CD4-positive, alpha-beta T cell treated with Interferon gamma for 1 hour (primary cell): ENCODE measurements at places on chromosomes 3 and 15.

- DNase-seq, result no peak
Observed at GRCh38 chr3:72301779-72302178, 516.8 kb upstream of the PROK2 start.

GRCh38 chr3:149654188-149654601, 3.6 kb downstream of the WWTR1 start:
- DNase-seq, result no peak

- no peak for DNase-seq
Observed at GRCh38 chr3:74267588-74268184, 346.8 kb downstream of the CNTN3 start.

GRCh38 chr15:99478977-99479376, 86.8 kb upstream of the MEF2A start:
- DNase-seq, result no peak

- DNase-seq, result no peak
Observed at GRCh38 chr3:51904034-51904823, 1.1 kb upstream of the IQCF1 start.

DNA sequence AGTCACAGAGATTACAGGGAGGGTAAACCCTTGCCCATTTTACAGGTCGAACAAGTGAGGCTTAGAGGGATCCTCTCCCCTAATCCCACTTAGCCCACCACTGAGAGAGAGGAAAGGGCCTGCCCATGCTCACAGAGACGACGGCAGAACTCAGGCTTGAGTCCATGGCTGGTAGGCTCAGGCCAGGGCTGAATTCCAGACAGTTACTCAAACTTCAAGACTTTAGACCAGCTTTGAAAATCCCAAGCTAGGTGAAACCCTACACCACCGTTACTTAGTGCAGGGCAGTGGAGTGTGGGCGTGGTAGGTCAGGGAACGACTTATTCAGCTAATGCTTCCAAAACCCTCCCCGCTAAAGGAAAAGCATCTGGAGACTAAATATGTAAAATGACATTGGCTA, 16.4 kb downstream of the GRIP2 start:
- no peak for DNase-seq

DNA sequence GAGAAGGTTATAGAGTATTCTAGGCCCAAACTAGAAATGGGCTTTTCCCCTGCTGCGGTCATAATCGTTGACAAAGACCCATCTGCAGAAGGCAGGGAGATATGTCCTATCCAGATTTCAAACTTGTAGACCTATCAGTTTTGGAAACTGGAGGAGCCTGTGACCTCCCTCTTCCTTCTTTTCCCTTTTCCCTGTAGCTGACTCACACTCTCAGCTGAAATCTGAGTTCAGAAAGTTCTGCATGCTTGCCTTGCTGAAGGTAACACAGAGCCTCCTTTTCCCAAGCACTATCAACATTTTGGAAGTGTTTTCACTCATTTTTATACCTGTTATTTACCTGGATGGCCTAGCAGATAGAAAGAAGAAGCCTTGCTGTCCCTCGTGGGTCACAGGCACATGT, 59.1 kb upstream of the PSMD6 start:
- no peak for DNase-seq

GRCh38 chr15:68000754-68001153, 53.4 kb upstream of the PIAS1 start:
- no peak for DNase-seq

- no peak for DNase-seq
Observed at GRCh38 chr3:37696661-37697060, 165.0 kb upstream of the CTDSPL start.

DNA sequence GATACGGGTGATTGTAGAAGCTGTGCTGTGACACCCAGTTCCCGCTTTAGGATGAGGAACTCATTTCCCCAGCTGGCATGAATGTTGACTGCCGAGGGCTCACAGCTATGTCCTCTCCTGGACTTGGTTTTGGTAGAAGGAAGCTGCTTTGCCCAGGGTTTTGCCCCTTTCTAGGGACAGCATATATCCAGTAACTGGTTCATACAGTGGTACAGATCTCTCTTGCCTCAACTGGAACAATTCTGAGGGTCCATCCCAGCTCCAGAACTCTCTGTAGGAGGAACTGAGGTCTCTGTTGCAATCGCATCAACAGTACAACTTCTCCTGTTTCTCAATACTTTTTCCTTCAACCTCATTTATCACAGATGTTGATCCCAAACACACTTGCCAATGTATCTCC, 54.5 kb upstream of the FNDC3B start:
- peak; percentile 6 for DNase-seq

DNA sequence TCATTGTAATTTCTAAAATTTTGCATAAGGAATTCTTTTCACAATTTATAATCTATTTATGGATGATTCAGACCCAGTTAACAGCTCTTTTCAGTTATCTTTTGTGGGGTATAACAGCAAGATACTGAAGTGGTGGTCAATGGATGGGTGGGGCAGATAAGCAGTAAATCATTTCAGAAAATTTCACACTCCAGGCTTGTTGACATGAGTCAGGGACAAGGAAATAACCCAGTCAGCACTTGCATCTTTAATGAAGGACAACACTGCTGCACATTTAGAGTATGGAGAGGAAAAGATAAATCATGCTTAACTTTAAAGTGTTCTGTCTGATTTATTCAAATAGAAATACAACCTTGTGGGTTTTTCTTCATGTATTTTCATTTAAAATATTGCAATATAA, 181.6 kb downstream of the ROBO1 start:
- no peak for DNase-seq

- no peak for DNase-seq
Observed at GRCh38 chr15:45734260-45734711, 99.5 kb downstream of the SQOR start.

- DNase-seq, result no peak
Observed at GRCh38 chr3:71442652-71443042, 140.9 kb downstream of the FOXP1 start.

GRCh38 chr15:78841376-78841706, 30.1 kb upstream of the ADAMTS7 start:
- DNase-seq, result no peak

DNA sequence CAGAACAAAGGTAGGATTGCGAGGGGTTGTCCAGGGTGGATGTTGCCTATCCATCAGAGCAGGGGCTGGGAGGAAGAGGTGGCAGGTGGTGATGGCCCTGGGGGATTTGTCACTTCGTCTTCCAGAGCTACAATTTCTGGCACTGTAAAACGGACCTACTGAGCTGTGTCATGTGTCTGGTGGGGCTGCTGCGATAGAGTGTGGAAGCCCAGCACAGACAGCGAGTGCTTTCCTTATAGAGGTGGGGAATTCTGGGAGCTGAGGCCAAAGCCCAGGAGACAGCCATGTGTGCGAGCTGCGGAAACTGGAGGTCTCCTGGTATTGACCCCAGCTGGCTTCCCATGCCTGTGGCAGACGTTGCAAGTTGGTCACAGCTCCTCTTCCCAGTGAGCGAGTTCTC, 61.2 kb upstream of the SEC22A start:
- no peak for DNase-seq

GRCh38 chr3:48475188-48475587, 28.7 kb downstream of the ATRIP start:
- no peak for DNase-seq

DNA sequence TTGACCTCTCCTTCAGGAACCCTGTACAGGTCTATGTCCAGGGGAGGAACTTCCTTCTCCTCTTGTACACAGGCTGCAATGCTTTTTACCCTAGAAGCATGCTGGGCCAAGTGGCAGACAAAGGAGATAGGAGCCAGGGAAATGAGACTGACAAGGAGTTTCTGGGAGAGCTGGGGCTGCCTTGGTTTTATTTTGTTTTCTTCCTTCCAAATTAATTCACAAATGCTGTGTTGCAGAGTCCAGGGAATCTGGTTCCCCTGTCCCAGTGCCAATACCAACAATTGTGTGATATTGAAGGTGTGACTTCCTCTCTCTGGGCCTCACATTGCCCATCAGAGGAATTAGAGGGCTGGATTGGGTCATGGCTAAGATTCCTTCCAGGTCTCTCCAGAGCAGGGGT, 224.8 kb upstream of the PPP2R3A start:
- DNase-seq, result no peak

- DNase-seq, result no peak
Observed at GRCh38 chr3:82587174-82587573, 825.7 kb upstream of the GBE1 start.

DNA sequence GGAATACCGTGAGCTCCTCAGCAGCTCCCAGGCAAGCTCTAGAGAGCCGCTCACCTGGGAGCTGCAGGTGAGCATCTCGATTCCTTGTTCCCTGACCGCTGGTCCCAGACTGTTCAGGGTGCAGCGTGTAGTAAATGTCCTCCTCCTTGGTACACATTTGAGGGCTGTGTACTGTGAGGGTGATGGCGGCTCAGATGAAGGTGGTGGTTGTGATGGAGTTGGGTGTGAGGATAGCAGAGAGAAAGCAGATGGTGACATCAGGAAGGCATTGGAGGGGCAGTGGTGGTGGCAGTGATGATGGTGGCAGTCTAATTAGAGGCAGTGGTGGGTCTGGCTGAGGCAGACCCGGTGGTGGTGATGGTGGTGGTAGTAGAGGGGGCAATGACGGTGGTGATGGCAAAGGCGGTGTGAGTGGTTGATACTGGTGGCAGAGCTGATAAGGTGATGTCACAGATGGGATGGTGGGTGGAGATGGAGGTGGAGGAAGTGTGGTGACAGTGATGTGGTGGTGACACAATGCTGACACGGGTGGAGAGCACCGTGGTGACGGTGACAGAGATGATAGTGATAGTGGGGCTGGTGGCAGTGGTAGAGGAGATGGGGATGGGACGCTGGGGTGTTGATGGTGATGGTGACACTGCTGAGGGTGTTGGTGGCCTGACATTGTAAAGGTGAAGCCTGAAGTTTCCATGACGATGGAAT, at the start of gene DNAJB8:
TSS of gene DNAJB8 (minus strand) at position 51 of the 702 bp plus-strand sequence. CDS start 3,645 bp downstream, outside the sequence.
- peak; percentile 25 for DNase-seq

DNA sequence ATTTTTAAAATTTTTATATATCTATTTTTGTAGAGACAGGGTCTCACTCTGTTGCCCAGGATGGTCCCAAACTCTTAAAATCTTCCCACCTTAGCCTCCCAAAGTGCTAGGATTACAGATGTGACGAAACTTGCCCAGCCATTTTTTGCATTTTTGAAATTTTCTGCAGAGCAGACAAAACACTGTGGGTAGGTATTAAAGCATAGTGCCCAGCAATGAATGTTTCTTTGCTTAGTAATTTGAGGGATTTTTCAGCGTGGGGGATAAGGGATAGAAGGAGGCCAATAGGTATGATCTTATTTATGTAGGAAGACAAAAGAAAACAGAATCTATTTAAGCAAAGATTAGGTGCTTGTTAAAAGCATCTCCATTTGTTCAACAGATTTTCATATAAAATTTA, 446.8 kb upstream of the DPH6 start:
- no peak for DNase-seq

- DNase-seq, result peak; percentile 72
Observed at GRCh38 chr15:48177766-48178647, at the start of gene MYEF2. Gene MYEF2, minus strand, starts transcription at chr15:48178295. Its CDS starts 58 bp downstream, at chr15:48178237.

DNA sequence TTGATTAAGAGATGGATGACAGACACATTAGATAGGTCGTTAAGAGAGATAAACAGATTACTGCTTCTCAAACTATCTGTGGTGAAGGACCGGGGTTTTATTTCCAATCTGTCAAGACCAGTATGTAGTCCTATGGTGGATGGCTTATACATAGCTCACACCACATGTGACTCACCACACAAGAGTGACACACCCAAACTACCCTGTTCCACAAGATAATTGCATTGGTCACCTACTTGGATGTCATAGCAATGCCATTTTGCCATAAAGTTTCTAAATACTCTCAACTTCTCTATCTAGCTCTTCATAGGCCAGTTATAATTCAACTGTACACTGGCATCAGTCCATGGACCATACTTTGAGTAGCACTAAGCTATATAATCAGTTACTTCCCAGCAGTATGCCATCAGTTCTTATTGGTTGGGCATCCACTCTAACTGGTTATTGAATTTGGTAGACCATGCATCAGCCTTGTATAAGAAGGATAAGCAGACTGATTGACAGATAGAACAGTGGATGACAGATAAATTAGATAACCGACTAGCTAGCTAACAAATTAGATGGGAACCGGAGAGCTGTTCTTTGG, 11.6 kb downstream of the WWTR1 start:
- DNase-seq, result no peak

- DNase-seq, result no peak
Observed at GRCh38 chr3:25171118-25171807, 256.8 kb upstream of the RARB start.

DNA sequence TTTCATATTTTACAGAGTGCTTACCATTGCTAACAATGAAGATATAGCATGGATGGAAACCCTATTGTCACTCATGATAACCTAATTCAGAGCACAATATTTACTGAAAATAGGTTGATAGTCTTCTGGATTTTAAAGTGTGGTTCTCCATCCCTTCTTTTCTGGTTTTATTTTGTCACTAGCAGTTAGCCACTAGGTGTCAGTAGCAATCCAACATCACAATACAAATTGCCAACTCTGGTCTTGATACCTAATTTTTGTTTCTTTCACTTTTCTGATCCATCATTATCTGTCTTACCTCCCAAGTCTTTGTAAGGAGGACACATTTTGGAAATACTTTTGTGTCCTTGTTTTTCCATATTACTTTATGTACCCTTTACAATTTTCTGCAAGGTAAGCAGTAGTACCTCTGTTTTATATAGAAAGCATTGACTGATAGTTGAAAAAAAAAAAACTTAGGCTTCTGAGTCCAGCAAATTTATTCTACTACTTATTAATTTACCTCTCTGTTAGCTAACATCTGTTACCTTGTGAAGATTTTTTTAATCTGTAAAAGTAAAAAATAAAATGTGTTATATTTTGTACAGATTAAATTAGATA, 28.3 kb upstream of the CRYBG3 start:
- DNase-seq, result no peak

DNA sequence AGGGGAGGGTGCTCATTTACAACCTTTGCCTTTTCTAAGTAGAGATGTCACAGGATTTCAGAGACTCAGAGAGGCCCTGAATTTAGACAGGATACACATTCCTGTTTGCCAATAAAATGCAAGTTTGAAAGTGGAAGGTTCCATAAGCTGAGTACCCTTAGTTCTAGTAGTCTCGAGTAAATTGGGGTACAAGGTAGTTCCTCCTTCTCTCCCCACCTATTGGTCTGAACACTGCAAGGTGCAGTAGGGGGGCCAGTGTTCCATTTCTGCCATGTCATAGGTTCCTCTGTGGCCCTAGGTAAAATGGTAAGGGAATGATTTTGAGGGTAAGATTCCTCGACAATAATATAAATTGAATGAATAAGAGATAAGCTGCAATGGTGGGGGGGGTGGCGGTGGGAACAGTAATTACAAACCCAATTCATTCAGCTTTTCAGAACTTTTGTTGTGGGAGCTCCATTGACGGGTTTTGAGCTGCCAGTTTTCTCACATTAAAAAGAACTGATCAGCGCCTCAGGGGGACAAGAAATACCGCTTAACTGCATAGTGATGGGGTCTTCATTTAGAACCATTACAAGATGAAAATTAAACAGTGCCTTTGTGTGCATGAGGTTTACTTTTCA, 5.9 kb downstream of the SOX2 start:
- DNase-seq, result no peak

GRCh38 chr3:46091046-46091445, 63.8 kb upstream of the XCR1 start:
- no peak for DNase-seq

GRCh38 chr3:5011555-5012256, 32.5 kb downstream of the BHLHE40 start:
- DNase-seq, result peak; percentile 80

GRCh38 chr3:133842158-133842557, 36.5 kb downstream of the SRPRB start:
- DNase-seq, result no peak
